ENCODE measurements at places on chromosomes 3 and 15.

DNA sequence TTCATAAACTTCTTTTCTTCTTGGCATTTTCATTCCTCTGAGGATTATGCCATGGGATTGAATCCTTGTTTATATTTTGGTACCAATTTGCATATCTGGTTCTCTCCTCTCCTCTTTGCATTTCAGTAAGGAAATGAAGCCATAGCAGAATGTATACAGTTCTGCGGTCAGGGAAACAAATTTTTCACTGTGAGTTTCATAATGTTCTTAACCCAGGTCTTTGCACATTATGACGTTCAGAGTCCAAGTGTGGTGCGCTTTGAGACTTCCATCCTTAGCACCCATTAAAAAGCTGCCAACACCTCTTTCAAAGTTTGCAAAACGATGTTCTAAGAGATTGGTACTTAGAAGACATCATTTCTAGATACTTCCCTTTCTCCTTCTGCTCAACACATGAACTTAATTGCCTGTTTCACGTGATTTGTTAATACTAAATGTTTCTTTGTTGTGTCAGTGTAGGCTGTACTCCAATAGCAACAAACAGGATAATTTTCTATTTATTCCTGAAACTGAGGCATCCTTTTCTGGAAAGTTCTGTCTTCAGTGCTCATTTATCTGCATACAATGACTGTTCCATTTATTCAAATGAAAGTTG lies 953.1 kb upstream of the NR2F2 start:
- no peak for DNase-seq

DNA sequence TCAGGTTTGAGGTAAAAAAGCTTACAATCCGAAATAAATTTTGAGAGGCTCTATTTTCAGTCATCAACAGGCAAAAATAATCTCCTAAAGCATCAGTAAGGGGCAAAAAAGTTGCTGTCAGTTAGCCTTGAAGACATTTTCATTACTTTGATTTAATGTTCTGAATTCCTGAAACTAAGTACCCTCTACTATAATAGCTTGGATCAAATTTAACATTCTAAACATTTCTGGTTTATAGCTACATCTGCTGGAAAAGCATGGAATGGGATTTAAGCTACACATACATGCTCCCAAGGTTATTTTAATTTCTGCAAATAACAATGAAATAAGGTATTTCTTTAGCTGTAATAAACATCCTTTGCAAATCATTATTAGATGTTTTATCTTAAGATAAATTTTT lies 245.4 kb downstream of the ULK4 start:
- DNase-seq = peak; percentile 48

DNA sequence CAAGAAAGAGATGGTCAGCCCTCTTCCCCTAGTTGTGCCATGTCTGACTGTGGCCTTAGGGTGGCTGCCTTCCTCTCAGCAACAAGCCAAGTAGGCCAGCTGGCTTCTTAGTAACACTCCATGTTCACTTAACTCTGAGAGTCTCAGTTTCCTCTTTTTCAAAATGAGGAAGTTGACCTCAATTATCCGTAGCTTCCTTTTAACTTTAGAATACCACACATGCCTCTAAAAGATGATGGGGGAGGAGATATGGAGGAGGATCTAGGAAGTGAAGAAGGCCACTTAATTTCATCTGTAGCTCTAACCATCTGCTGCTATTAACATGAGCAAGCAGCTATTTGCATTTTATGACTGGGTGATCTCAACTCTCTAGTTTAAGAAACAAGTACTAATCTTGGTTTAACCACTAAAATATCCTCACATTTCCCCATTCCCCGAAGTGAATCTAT lies 32.9 kb downstream of the CD200R1L start:
- DNase-seq = peak; percentile 49

DNA sequence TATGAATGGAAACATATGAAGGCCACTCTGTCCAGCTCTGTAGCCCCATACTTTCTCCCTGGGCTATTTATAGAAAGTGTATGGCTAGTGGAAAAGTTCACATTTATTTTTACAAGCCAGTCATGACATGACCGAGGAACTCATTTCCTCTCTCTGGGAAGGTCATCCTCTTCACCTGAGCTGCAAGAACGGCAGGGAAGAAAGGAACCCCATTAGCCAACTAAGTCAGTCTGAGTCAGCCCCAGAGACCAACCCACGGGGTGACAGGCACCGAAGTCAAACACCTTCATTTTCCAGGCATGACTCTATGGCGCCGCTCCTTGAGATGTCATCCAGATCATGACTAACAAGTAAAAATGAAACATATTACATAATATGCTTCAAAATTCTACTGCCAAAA lies 4.8 kb downstream of the PAQR9 start:
- peak; percentile 24 for DNase-seq

Data from fibroblast of pulmonary artery (primary cell).